ENCODE measurements at places on chromosomes 11 and 22.

DNA sequence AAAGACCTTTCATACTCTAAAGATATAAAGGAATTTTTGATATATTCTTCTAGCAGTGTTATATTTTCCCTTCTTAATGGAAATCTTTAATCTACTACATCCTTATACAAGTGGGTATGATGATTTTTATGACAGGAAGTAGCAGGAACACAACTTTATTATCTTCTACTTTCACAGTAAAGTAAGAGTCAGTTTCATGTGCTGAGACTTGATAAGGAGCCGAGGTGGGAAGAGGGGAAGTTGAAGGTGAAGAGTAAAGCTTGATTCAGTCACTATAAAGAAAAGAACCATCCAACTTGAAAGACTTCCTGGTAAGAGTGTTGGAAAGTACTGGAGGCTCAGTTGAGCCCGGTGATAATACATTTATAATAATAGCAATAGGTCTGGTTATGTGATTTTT, 82.1 kb upstream of the PTH start:
- no peak for DNase-seq

DNA sequence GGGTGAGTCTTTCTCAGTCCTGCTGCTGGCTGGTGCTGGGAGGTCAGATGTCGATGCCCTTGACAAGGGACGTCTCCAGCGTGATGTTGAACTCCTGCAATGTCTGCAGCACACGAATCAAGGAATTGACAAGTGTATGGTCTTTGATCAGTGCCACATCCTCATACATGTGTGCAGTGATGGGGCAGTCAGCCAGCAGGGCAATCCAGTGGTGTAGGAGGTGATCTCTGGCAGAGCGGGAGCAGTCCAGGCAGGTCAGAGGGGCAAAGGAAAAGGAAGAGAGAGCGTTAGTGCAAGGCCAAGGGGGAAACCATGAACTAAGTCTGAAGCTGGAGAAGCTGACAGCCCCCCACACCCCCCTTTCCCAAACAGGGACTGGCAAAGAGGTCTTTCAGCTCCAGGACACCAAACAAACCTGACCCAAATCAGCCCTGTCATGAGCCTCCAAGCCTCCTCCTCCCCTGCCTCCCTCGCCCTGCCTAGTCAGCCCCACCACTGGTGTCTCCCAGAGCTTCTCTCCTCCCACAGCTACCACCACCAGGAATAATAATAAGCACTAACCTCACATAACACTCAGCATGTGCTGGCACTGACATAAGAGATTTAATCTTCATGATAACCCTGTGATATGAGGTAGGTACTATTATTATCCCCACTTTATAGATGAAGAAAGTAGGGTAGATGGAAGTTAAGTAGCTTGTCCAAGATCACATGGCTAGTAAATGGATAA, 48.4 kb upstream of the SCUBE2 start:
- DNase-seq: peak; percentile 33

DNA sequence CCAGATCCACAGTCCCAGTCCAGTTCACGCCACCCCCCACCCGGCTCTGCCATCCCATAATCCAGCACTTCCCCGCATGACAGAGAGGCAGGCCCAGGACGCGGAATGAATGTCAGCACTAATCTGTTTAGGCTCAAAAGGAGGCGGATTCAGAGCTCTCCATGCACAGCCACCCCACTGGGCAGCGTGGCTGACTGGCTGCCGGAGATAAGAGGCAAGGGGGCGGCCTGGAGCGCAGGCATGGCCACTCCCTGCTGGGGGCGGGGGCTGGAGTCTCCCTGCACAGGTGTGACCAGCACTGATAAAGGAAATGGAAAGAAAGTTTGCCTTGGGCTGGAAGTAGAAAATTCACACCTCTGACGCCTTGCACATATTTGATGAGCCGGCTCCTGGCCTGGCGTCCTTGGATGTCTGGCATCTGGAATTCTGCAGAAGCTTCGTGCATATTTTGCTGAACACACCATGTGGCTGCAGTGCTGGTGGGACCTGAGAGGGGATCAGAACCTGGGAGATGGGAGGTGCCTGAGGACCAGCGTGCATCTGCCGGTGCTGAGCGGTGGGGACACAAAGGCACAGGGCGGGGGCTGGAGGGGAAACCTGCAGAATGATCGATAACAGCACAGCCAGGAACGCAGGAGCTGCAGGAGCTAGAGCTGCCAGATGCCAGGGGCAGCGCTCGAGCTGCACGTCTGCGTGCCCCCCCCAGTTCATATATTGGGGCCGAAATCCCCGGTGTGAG, 344.4 kb downstream of the CTTN start:
- DNase-seq: no peak

- no peak for DNase-seq
Observed at GRCh38 chr11:119167933-119168332, 592 bp upstream of the NLRX1 start.

DNA sequence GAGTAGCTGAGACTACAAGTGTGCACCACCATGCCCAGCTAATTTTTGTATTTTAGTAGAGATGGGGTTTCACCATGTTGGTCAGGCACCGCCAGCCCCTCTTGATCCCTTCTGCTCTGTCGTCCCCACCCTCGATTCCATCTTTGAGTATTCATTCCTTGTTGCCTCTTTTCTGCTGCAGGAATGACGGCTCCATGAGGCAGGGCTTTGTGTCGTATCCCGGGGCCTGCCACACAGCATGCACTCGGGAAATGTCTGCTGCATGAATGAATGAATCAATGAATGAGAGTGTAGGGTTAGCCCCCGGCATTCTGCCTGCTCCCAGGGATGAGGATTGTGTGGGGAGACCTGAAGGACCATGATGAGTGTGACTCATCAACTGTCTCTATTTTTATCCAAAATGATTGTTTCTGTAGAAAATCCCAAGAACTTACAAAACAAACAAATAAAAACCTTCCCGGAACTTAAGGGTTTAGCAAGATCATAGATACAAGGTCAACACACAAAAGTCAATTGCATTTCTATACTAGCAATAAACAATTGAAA, 54.6 kb upstream of the SLC22A12 start:
- no peak for DNase-seq

GRCh38 chr11:15720460-15720859, 605.7 kb downstream of the INSC start:
- DNase-seq: no peak

DNA sequence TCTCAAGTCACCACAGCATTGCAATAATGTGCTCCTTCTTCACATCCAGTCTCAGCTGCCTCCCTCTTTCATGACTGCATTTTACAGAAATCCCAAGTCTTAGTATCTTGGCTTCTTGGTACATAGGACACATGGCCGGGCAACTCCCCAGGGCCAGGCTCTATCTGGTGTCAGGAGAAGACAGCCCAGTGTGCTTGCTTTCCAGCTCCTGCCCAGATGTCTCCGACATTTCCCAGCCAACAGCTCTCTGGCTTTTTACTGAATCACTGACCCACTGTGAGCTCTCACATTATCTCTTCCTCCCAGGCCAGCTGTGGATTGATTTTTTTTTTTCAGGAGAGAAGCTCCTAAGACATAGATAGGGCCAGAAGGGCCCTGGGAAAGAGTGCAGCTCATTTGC, 346.0 kb upstream of the C11orf87 start:
- DNase-seq: no peak

GRCh38 chr11:9563196-9563730, 10.2 kb upstream of the WEE1 start:
- no peak for DNase-seq

- DNase-seq: no peak
Observed at GRCh38 chr22:30245985-30246813, at the start of gene LIF. Gene LIF (minus strand): TSS chr22:30246759. CDS start chr22:30246695, 64 bp downstream.

GRCh38 chr11:69010964-69011623, 2.0 kb downstream of the MRGPRF start:
- DNase-seq: no peak

GRCh38 chr11:4071914-4072313, 22.7 kb upstream of the RRM1 start:
- DNase-seq: no peak

DNA sequence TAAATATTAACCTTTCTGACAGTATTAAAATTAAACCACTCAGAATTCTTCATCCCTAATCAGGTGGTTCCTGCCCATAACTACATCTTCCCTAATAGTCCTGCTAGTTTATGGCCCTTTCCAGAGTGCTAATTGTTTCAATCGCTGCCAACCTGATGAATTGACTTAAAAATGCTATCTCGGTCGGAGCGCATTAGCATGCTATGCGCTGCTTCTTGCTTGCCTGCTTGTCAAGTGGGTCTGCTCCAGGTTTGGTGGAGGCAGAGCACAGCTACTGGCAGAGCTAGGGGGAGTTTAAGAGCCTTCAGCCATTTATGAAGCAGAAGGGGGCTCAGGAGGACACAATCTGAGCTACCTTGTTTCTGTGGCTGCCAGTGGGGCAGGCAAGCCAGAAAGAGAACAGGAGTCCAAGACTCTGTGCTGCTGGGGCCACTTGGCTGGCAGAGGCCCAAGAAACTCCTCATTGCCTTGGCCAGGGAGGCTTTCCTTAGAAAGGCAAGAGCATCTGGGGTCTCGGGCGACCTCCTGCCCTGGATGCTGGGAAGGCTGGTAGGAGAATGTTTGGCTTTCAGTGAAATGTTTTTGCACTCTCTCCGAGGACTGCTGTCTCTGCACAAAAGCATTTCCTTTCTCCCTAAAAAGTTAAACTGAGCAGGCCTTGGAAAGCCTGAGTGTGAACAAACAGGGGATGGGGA, 62.1 kb upstream of the PHOX2A start:
- no peak for DNase-seq

GRCh38 chr22:42924436-42924835, 67.4 kb upstream of the ARFGAP3 start:
- no peak for DNase-seq

DNA sequence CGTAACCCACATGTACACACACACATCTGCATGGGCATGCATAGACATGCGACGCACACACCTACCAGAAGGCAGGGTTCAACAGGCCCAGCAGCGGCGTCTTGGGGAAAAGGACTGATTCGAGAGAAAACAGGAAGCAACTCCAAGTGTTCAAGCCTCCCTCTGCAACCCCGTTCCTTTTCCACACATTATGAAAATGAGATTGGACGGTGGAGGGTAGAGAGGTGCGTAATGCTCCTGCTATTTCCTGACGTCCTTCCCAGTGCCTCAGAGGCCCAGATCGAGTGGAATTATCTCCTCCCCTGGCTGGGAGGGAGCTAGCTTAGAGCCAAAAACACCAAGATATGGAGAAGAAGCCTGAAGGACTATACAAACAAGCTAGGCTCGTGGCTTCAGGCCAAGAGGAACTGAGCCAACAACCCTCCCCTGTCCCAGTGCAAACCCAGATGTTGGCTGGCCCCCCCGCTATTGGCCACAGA, 289.2 kb downstream of the MN1 start:
- no peak for DNase-seq

- DNase-seq: no peak
Observed at GRCh38 chr11:16789560-16790485, 51.4 kb downstream of the C11orf58 start.

- DNase-seq: peak; percentile 56
Observed at GRCh38 chr11:102580185-102580951, 44.8 kb downstream of the MMP20 start.
